ENCODE measurements at places on chromosomes 3 and 15.

DNA sequence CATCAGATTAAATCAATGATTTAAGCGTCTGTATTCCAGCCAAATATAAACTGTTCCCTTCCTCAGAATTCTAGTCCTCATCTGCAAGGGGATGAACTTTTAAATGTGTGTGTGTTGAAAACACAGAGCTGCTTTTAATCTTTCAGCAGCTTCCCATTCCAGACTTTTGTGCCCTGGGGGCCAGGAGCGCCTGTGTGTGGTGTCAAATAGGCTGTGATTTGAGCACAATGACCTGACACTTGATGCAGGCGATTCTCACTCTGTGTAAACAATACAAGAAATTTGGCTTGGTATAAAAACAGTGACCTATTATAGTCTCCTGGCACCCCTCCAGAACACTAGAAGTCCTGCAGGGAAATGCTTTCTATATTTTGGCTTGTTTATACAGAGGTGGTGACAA lies 274.6 kb upstream of the ROPN1 start:
- DNase-seq: no peak

- no peak for DNase-seq
Measured at GRCh38 chr3:192980632-192981031, 63.0 kb upstream of the MB21D2 start.

- no peak for DNase-seq
Measured at GRCh38 chr3:100875239-100875638, 118.0 kb downstream of the ABI3BP start.

DNA sequence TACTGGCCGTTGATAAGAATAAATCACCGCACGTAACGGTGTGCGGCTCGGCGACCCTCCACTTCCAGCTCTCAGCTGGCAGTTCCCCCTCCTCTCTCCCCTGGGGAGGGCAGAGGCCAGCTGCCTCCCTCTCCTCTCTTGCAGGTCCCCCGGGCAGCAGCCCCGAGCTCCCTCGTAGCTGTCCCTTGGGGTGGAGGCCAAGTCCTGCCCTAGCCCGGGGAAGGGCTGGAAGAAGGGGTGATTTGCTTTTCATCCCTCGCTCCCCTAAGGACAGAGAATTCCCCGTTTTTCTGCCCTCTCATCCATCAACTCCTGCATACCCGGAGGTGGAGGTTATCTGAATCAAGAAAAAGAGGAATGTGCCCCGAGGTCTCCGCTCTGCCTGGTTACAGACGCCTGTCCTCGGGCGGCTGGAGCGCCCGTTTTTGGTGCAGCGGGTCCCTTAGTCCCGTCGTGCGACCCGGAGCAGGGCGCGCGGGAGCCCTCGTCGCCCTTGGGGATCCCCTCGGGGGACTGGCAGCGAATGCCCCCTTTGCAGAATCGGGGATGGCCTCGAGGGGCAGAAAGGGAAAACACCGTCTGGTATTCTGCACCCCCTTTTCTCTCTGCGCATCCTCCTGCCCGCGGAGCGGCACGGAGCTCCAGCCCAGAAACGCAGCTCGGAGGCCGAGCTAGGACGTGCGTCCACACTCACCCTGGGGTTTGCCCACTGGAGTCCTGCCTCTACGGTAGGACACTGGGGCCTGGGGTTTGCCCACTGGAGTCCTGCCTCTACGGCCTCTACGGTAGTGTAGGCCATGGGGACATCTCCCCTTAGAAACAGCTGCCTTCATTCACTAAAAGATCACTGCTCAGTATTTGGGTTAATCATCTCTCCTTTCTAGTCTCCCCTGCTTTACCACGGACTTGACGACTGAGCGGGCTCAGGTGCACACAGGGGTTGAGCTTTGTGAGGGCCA lies 2.2 kb downstream of the PTPRG start:
- no peak for DNase-seq

GRCh38 chr3:38636881-38637280 lies 12.6 kb downstream of the SCN5A start:
- DNase-seq: no peak

DNA sequence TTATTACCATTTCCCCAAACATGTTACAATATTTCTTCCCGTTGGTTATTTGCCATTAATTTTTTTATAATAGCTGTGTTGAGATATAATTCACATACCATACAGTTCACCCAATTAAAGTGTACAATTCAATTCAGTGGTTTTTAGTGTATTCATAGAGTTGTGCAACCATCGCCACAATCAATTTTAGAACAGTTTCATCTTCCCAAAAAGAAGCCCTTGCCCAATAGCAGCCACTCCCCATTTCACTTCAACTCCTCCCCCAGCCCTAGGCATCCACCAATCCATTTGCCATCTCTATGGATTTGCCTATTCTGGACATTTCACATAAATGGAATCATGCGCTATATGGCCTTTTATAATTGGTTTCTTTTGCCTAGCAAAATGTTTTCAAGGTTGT lies 225.1 kb downstream of the EPHB1 start:
- DNase-seq: no peak

DNA sequence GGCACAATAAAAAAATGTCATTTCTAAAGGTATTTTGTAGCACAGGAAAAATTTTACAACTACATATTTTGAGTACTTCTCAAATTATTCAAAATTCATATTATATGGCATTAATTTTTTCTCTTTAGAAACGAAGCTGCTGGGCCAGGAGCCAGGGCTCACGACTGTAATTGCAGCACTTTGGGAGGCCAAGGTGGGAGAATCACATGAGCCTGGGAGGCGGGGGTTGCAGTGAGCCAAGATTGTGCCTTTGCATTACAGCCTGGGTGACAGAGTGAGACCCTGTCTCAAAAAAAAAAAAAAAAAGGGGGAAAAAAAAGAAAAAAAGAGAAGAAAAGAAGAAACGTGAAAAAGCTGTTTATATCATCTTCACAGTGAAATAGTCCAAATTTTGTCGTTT lies 62.0 kb downstream of the CADM2 start:
- DNase-seq: no peak

GRCh38 chr3:23961066-23961465 lies 16.0 kb downstream of the NR1D2 start:
- no peak for DNase-seq

DNA sequence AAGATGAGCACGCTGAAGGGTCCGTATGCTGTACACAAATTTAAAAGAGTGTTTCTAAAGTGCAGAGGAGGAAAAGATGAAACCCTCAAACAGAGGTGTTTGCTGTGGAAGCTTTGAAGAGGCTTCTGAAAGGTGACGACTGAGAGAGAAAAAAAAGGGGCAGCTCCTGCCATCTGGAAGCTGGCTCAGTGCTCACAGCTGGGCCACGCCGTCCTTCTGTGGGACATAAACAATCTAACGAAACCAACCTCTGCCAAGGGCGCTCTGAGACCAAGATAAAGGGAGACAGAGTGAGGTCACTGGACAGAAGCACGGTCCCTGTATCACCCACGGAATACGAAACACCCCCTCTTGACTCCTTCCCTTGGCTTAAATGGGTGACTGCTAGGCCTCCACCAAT lies 96.3 kb upstream of the SLC6A6 start:
- DNase-seq: no peak

- no peak for DNase-seq
Measured at GRCh38 chr3:188021041-188021440, 132.9 kb upstream of the LPP start.

DNA sequence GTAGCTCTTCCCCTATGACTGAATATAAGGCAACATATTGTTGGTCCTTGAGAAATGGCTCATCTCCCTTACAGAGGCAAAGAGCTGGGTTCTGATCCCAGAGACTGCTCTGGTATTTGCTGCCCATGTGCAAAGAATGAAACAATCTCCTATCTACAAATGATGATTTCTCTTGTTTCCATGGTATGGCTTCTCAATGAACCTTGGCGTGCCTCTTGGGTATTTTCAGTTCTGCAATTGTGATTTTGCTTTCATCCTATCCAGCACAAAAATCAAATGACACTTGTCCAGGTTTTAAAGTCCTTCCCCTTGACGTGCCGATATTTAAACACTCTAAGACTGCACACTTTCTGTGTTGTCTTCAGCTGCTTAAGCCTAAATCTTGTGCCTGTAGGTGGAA lies 109.8 kb upstream of the NR2F2 start:
- DNase-seq: no peak

- no peak for DNase-seq
Measured at GRCh38 chr3:45437383-45437782, 49.0 kb downstream of the LARS2 start.

GRCh38 chr15:68584756-68585573 lies 6.2 kb downstream of the CORO2B start:
- no peak for DNase-seq

DNA sequence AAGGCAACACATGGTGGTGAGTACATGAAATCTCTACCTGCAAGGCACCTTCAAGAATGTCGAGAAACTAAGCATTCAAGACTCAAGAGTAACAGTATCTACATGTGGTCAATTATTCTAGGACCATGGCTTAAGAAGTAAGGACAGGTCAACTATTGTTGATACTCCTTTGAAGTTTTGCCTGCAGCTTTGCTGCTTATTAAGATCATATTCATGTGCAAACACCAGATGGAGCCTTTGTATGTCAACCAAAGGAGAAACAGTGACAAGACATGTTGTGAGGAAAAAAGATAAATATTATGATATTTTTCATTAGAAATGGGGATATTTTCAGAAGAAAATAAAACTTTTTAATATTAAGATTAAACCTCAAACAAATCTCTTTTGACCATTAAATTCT lies 52.3 kb upstream of the FGF7 start:
- DNase-seq: no peak

GRCh38 chr3:48232232-48232631 lies 8.7 kb upstream of the ZNF589 start:
- no peak for DNase-seq

DNA sequence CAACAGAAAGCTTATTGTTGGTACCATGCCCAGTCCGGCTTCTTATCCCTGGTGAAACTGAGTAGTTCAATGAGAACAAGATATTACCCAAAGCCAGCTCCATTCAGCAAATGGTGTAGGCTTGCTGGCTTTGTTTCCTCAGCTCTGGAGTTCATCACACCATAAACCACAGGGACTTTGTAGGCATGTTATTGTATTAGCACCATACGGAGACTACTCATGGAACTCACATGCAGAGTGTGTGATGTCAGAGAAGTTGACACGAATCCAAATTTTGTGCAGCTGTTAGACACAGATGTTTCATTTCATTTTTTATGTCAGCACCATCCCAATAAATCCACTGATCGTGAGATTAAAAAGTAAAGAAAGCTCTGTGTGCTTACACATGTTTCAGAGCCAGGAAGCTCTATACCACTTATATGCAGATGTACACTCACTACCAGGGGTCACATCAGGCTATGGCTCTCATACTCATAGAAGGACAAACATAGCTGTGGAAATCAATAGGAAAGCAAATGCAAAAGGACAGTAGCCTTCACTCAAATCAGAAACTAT lies 63.4 kb upstream of the LEKR1 start:
- DNase-seq: no peak

GRCh38 chr3:31670136-31670535 lies 137.4 kb downstream of the STT3B start:
- no peak for DNase-seq

DNA sequence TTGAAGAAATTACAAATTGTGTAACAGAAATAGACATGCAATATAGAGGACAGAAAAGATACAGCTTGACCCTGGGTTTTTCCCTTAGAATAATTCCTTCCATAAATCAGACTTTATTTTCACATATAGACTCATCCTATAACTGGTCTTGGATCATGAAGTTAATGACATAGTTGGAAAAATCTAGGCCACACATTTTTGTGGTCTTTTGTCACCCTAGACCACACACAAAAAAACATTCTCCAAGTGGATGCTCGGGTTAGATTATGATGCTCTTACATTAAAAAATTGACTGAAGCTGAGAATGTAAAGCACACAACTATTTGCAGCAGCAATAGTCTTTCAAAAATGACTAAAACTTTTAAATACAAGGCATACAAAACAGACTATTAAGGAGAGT lies 7.5 kb upstream of the PLA2G4D start:
- DNase-seq: no peak

DNA sequence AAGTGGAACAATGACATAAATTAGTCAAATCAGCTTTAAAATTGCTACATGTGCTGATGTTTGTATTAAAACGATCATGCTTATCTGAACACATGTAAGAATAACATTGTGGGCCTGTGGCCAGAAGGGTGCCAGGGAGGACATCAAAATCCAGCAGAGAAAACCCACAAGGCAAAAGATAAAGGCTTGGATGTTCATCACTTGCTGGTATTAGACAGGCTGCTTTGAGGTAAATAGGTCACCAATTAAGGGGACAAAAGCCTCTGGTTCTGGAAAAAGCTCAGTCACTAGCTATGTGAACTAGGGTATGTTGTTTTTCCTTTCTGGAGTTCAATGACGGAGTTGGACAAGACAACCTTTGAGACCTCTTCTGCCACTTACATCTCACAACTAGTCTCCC lies 74.4 kb upstream of the TMEM108 start:
- DNase-seq: no peak

DNA sequence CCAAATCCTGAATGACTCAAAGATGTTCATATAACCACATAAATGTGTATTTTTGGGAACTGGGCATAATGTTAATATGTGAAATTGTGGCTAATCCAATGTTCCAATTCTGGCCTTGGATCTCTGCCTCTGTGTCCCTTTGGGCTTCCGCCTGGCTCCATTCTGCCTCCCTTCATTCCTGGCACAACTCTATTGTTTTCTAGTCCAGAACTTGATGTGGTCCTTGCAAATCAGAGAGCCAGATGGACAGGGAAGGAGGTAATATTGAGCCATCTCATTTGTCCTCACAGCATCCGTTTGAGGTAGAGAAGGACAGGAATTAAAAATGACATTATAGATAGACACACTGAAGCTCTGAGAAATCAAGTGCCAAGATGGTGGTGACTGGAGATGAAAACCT lies 355.7 kb upstream of the TBL1XR1 start:
- no peak for DNase-seq

GRCh38 chr3:132641837-132642538 lies 17.6 kb downstream of the ACAD11 start:
- DNase-seq: no peak

GRCh38 chr3:186417791-186418190 lies 55.8 kb upstream of the DGKG start:
- no peak for DNase-seq

DNA sequence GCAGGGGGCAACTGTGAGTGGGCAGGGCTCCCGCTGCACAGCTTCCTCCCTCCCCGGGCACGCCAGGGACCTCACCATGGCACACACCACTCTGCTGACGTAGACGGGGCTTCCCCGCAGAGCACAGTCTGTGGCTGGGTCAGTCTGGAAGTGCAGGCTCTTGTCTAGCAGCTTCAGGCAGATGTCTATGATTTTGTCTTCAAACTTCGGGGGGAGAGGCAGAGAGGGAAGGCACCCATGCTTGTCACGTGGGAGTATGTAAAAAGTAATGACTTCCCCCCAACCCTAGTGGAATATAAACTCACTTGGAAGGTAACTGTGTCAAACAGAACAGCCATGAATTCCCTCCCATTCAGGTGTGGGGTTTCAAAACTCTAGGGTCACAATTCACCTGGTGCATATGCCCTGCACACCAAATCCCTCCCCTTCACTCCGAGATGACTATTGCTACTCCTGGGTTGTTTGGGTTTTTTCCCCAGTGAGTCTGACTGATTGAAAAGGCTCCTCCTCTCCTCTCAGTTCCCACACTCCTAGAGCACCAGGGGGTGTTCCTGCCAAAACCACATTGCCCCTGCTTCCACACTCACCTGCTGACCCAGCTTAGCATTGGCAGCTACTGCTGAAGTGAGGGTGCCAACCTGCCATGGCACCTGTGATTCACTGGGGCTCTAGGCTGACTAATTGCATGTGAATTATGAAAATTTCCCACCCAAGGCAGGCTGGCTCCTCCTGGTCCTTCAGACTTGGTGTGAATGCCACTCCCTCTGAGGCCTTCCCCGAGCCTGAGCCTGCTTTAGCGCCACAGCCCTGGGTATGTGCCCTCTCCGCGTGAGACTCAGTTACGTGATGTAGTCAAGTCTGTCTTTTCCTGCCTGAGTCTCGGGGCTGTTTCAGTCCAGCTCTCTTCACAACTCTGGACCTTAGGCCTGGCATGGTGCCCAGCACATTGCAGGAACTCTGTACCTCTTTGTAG lies 13.0 kb downstream of the TGM5 start:
- no peak for DNase-seq
